ENCODE measurements at places on chromosomes 1 and 21.

DNA sequence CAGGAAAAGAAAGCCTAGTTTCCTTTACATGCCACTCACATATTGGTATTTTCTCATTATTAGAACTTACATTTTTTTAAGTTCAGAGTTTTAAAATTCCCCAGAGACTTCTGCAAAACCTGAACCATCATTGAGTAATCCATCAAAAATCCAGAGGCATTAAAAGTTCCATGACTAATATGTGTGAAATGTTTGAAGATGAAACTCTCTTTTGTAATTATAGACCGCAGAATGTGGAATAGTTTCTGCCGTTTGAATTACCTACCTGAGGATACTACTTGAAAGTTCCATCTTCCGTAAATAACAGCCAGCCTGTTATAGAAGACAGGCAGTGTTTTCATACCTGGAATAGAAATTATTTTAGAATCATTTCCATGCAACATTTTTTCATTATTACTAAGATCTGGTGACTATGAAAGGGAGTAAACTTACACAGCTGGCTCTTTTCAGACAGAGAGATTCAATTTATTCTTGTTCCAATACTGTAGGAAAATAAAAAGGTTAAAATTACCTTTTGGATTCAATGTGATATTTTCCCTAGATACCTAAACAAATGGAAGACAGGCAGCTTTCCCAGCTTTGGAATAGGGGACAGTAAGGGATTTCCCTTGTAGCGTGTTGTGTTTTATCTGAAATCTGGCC lies 131.4 kb downstream of the ST6GALNAC5 start:
- no peak for DNase-seq

DNA sequence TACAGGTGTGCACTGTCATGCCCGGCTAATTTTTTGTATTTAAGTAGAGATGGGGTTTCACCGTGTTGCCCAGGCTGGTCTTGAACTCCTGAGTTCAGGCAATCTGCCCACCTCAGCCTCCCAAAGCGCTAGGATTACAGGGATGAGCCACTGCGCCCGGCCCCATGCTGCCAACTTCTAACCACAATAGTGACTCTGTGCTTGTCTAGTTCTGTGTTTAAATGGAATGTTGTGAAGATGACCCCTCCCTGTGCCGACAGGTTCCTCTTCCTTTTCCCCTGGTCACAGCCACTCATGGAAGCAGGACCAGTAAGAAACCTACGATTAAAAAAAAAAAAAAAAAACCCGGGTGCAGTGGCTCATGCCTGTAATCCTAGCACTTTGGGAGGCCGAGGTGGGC lies 4.7 kb downstream of the MAP1LC3C start:
- DNase-seq = no peak

DNA sequence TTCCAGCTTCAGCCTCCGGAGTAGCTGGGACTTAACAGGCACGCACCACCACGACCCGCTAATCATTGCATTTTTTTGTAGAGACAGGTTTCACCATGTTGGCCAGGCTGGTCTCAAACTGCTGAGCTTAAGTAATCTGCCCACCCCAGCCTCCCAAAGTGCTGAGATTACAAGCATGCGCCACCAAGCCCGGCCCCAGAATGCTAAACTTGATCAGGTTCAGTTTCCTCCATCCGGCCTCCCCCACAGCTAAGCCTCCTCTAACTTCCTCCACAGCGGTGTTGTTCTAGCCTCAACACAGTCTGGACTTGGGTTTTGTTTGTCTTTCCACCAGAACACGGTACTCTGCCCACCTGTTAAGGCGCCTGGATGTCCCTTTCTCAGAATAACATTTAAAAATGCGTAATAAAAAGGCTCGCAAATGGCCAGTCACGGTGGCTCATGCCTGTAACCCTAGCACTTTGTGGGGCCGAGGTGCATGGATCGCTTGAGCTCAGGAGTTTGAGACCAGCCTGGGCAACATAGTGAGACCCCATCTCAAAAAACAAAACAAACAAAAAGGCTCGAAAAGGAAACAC lies 2.4 kb downstream of the PARP1 start:
- DNase-seq = no peak

GRCh38 chr1:69739251-69739605 lies 171.5 kb downstream of the LRRC7 start:
- no peak for DNase-seq

DNA sequence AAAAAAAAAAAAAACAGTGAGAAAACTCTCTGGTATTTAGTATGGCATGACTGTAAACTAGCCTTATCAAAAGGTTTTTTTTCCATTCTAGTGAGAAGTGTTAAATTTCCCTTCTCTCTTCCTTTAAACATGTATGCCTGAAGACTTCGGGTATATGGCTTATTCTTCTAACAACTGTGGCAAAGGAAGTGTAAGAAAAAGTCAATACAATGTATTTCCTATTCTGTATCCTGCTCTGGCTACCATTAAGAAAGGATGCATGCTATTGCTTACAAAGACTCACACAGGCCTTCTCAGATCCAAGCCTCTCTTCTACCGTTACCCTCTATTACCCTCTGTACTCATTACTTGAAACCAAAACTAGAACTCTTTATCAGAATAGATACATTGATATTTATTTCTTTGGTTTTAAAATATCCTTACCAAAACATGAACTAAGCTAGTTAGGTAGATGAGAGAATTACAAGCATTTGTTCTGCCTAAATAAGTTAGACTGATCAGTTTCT lies 8.4 kb downstream of the CEPT1 start:
- no peak for DNase-seq

DNA sequence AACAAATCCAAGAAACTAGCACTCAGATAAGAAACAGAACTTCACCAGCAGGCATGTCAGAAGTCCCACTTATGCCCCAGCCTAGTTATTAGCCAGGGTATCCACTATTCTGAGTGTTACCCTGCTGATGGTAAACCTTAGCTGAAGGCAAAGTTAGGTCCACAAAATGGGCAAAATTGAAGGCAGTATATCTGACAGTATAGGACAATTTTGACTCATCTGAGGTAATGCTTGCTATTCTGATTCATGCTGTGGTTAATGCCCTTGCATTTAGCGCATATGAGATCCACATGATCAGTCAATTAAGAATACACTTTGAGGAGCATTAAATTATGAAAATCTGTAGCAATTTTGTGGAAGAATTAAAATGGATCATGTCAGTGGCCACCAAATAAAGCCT lies 15.1 kb downstream of the IFI44 start:
- no peak for DNase-seq

- no peak for DNase-seq
Observed at GRCh38 chr1:116889380-116889779, 20.3 kb upstream of the PTGFRN start.

All from activated CD4-positive, alpha-beta T cell treated with anti-CD3 and anti-CD28 coated beads for 1 hour (primary cell).